Occipital lobe (tissue), 3 donors: ENCODE measurements at places on chromosomes 13 and 19. TPM values are rescaled to one million over a fixed set of nuclear protein-coding genes. Genes with fewer than 3 reads are reported as not detected.
A peak's percentile ranks its signal among the peaks of the same experiment; 100 is the strongest.

DNA sequence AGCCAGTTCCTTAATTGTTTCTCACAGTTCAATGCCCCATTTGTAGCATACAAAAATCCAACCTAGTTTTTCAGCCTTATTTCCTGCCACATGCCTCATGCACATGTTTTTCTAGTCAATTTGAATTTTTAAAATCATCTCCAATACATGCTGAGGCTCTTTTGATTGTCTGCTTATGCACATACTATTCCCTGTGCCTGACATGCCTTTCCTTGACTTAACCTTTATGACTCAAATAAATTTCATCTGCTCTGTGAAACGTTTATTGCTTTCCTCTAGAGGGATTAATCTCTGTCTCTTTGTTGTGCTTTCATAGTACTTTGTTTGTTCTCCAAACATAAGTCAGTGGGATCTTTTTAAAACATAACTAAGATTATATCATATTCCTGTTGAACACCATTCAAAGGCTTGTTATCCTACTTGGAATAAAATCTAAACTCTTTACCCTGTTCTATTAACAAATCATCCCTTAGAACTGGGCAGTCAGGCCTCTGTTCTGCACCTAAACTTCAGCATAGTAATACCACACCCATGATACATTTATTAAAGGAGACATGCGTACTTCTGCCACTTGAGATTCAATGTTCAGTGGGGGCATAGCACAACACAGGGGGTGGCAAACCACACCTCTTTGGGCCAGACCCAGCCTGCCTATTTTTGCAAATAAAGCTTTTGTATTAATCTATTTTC, 346.6 kb downstream of the FGF14 start:
- no peak for DNase-seq

GRCh38 chr13:51584731-51585672, 740 bp downstream of the WDFY2 start:
- DNase-seq, result no peak

DNA sequence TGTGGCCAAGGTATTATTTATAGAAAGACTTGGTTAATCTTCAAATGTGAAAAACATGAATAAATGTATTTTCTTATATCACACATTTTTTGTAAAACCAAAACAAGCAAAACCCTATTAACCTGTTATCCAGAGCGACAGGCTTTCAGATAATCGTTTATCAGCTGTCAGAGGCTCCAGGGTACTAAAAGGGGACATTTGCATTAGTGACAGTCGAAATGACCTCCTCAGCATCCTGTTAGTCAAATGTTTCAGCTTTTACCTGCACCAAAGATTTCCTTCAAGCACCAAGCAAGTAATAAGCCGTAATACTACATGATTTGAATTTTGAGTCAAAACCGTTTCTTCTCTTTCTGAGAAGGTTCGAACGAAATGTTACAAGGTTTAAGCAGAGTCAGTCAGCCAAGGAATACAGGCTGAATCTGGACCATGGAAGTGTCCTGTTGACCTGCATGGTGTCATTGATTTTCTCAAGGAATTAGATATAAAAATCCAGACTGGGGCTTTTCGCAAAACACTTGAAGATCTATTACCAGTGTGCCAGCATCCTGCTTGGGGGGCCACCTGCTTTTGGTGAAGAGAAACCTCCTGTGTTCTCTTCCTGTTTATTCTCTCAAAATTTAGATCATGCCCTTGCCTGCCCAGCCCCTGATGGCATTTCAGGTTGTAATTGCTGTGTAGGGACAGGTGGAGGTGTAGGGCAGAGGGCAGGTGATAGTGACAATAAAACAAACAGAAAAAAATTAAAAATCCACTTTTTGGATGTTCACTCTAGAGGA, 11.3 kb upstream of the RFC3 start:
- DNase-seq, result no peak

- peak; percentile 30 for DNase-seq
Observed at GRCh38 chr19:12723641-12724426, at the start of gene TNPO2. Gene TNPO2, minus strand, starts transcription at chr19:12723932. Its CDS starts 2,955 bp downstream, at chr19:12720977.

The NPHS1 gene
- total RNA-seq, result 1.2 TPM

The CGB2 gene
- not detected for total RNA-seq

The TEX26 gene
- total RNA-seq, result 2.3 TPM

DNA sequence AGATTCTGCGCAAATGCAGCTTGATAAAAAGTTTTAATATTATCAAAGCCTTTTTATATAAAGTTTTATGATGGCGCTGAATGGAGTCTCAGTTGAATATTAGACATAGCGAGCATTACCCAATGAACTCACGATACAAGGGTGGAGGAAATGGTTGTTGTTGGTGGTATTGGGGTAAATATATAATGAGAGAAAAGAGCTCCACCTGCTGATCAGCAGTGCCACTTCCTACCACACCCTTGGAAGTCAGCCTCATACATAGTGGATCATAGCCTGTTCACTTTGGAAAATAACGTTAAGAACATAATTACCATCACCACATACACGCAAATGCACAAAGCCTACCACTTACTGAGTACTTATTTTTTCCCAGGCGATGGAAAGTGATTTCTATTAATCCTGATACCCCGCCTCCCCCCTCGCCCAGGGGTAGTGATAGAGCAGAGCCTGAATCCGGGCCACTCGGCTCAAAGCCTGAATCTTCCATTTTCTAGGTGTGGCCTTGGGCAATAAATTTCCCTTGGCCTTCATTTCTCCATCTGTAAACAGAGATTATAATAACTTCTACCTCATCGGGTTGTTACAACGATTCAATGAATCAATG, 358.3 kb downstream of the KLF5 start:
- no peak for DNase-seq

DNA sequence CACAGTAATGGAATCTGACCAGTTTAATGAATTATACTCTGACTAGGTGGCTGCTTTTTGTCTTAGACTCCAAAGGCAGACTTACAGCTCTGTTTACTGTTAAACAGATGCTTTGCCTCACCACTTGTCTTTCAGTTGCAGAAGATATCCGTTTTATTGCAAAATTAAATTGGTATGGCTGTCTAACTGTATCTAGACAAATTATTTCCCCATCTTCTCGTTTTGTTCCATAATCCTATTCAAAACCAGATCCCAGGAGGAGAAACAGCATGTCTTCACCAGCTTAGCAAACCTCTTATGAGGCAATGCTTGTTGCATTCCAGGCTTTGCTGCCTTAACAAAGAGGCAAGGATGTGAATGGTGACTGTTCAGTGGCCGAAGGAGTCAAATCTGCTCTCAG, 215.6 kb downstream of the TDRD3 start:
- DNase-seq, result no peak

GRCh38 chr19:56769650-56770049, 70.9 kb downstream of the PEG3 start:
- no peak for DNase-seq

GRCh38 chr13:76929851-76930374, 18.4 kb upstream of the ACOD1 start:
- DNase-seq, result no peak

- DNase-seq, result no peak
Observed at GRCh38 chr19:35871611-35872010, 3.2 kb downstream of the APLP1 start.

DNA sequence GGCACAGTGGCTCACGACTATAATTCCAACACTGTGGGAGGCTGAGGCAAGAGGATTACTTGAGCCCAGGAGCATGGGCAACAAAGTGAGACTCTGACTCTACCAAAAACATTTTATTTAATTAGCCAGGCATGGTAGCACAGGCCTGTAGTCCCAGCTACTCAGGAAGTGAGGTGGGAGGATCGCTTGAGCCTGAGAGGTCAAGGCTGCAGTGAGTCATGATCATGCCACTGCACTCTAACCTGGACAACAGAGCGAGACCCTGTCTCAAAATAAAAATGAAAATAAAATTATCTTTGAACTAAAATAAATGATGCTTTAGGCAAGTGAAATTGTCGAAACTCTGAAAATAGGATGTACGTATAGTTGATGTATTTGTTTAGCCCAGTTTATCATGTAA, 8.2 kb upstream of the CLN5 start:
- DNase-seq, result no peak

GRCh38 chr19:9009935-9010651, at the start of gene MUC16:
Gene MUC16, minus strand, starts transcription at chr19:9010409.
- DNase-seq, result no peak

The IER2 gene
- total RNA-seq, result 9.4 TPM

The ARRDC5 gene
- not detected for total RNA-seq

GRCh38 chr19:31126236-31126635, 223.0 kb downstream of the TSHZ3 start:
- no peak for DNase-seq

The PCP2 gene
- total RNA-seq, result not detected

GRCh38 chr13:98881390-98881789, 96.5 kb downstream of the DOCK9 start:
- DNase-seq, result no peak

GRCh38 chr19:7263521-7263920, 30.7 kb downstream of the INSR start:
- DNase-seq, result no peak

GRCh38 chr13:77480066-77480465, 55.4 kb upstream of the SCEL start:
- DNase-seq, result no peak

DNA sequence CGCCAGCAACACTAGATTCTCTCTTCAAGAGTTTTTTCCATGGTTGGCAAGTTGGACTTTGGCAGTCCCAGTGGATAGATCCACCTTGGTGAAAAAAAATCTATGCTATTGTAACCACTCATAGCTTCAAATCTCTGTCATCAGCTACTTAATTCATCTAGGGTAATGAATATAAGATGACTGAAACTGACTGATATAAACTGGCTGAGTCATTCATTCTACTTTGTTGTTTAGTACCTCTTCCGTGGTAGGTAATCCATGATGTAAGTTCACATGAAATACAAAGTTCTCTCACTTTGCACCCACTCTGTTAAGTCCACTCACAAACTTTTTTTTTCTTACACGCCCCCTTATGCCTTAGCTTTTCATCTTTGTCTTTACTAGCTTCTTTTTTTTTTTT, 1381.5 kb downstream of the SLITRK5 start:
- no peak for DNase-seq

The NAPSA gene
- 0.16 TPM for total RNA-seq

The SLC5A5 gene
- total RNA-seq, result 1.9 TPM

- DNase-seq, result no peak
Observed at GRCh38 chr19:28184997-28185396, 1028.0 kb downstream of the UQCRFS1 start.

- DNase-seq, result no peak
Observed at GRCh38 chr13:64069892-64070291, 2654.2 kb upstream of the PCDH20 start.

GRCh38 chr19:58575183-58576041, 2.3 kb upstream of the MZF1 start:
- no peak for DNase-seq

The ANGPTL8 gene
- not detected for total RNA-seq

DNA sequence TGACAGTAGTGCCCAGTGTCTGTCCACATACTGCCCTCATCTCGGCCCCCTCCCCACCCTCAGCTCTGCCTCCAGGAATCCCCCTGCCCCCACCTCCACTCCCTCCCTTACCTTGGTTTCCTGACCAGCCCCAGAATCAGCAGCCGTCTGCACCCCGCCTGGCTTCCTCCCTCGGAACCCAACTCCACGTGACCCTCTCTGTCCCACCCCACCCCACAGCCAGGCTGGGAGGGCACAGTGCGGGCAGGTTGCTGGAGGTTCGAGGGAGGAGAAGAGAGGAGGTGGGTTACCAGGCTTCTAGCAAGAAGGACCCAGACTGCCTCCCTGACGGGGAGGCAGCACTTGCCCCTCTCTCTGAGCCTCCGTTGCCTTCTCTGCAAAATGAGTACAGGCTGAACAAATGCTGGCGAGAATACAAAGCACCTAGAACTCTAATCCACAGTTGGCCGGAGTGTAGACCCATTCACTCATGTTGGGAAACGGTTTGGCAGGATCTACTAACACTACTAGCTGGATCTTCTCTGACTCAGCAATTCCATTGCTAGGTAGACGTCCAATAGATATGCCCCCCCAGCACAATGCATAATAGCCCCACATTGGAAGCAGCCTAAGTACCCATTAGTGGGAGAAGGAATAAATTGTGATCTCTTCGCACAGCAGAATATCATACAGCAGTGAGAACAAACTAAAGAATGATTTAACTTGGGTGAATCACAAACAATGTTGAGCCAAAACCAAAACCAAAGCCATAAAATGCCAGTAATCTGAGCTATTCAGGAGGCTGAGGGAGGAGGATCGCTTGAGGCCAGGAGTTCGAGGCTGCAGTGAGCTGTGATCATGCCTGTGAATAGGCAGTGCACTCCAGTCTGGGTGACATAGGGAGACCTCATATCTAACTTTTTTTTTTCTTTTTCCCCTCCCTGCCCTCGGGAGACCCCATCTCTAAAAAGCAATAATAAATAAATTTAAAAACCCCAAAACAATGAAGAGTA, at the start of gene RASAL3:
Gene RASAL3 (minus strand): TSS at position 151 of the 992 bp plus-strand sequence. CDS start 186 bp downstream, outside the sequence.
- DNase-seq, result no peak

DNA sequence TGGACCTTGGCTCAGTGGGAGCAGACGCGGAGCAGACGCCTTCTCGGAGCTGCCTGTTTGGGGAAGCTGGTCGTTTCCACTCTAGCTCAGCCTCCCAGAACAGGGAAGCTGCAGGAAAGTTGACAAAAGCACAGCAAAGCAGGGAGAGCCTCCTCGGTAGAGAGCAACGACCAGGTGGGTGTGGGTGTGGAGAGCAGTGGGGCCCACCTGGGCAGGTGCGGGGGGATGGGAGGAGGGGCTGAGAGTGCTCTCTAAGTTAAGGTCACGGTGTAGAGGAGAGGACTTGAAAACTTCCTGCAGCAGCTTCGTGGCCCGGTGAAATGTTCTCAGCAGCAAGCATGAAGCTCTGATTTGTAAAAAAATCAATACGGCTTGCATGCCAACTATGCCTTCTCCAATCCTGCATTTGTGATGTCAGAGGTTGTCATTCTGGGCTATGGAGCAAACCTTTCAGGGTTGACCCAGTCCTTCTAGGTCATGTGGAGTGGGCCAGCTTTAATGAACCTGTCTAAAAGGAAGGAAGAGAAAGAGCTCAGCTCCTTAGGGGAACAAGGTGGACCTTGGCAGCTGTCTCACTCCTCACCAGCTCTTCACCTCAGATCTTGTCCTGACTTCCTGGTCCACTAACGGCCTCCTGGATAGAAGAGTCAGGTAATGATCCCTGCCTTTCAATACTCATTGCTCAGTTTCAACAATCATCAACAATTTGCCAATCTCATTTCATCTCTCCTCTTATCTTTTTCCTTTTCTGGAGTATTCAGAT, 85.8 kb upstream of the UBL3 start:
- no peak for DNase-seq

GRCh38 chr13:99416411-99417121, 84.7 kb upstream of the TM9SF2 start:
- DNase-seq, result no peak

The SIGLEC5 gene
- not detected for total RNA-seq

DNA sequence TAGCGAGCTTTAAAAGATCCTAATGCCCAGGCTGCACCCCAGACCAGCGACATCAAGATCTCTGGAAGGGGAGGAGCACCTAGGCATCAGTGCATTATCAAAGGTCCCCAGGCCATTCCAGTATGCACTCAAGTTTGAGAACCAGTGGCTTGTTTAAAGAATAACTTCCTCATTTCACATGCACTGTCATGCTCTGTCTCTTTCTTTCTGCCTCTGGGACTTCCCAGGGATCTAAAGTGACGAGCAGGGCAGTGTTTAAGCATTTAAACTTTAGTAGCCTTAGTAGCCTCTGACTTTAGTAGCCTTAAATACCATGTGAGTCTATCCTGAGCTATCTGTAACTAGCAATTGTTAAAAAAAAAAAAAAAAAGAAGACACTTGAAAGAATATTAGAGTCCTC, 8.9 kb upstream of the FARP1 start:
- no peak for DNase-seq
